Ammon's horn (tissue), 1 donor: ENCODE measurements at places on chromosomes 5 and 9.
A peak's percentile ranks its signal among the peaks of the same experiment; 100 is the strongest.

GRCh38 chr9:15522130-15522755, 11.5 kb upstream of the PSIP1 start:
- no peak for DNase-seq

GRCh38 chr5:151799407-151799806, 27.7 kb downstream of the G3BP1 start:
- no peak for DNase-seq

- DNase-seq = no peak
Observed at GRCh38 chr5:174877987-174878386, 153.6 kb downstream of the MSX2 start.

- peak; percentile 43 for DNase-seq
Observed at GRCh38 chr9:122190597-122191381, 31.1 kb downstream of the MORN5 start.

GRCh38 chr5:145680767-145681166, 154.4 kb downstream of the PRELID2 start:
- no peak for DNase-seq

- no peak for DNase-seq
Observed at GRCh38 chr9:123835821-123836220, 94.1 kb downstream of the DENND1A start.

GRCh38 chr5:122126756-122127321, 2.5 kb upstream of the ZNF474 start:
- DNase-seq = peak; percentile 50
